ENCODE measurements at places on chromosomes 1 and 21.

DNA sequence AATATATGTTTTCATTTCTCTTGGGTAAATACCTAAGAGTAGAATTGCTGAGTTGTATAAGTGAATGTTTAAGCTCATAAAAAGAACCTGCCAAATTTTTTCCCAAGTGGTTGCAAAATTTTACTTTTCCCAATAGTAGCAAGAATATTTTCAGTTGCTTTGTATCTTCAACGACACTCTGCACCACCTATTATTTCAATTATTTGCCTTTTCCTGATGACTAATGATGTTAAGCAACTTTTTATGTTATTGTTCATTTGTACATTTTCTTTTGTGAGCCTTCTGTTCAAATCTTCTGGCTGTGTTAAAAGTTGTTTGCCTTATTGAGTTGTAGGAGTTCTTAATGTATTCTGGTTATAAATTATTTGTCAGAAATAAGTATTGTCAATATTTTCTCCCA is 299.1 kb upstream of the NRIP1 start:
- no peak for DNase-seq

GRCh38 chr1:55931081-55931940 is 648.1 kb downstream of the PLPP3 start:
- peak; percentile 25 for DNase-seq

DNA sequence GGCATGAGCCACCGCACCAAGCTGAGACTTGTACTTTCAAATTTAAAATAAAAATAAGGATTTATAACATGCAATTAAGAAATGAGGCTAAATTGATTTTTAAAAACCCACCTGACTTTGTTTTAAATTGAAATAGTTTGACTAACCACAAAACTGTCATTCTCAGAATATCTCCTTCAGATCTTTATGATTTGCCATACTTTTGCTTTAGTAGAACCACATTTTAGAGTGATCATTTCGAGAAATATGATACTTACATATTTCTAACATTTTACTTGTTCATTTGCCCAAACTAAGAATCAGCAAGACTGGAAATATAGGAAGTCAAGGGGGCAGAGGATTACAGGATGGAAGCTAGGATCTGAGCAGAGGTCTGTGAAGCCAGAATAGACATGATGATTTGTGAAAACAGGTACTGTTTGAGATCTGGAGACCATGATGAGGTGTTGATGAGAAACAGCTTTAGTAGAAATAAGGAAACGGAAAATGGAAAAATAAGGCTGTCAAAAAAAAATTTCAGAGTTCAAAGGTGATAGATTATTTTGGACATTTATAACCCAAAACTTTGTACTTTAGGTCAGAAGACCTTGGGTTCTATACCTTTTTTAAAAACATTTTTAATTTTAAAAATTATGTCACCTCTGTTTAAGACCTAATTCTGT is 44.8 kb downstream of the GIPC2 start:
- no peak for DNase-seq

- no peak for DNase-seq
Measured at GRCh38 chr21:38468989-38469388, 29.3 kb downstream of the ERG start.

- DNase-seq: peak; percentile 33
Measured at GRCh38 chr1:25642574-25643108, 26.1 kb downstream of the MAN1C1 start.

DNA sequence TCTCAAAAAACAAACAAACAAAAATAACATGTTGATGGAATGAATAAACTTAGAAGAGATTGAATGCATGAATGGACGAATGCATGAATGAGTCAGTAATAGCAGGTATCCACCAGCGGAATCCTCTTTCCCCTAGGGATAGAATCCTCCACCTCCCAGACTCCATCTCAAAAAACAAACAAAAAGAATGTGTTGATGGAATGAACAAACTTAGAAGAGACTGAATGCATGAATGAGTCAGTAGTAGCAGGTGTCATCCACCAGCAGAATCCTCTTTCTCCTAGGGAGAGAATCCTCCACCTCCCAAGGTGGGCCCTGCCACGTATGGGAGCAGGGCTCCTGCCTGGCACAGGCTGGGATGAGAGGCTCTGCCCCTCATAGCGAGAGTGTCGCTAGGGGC is 26.8 kb upstream of the RNF19B start:
- peak; percentile 19 for DNase-seq

DNA sequence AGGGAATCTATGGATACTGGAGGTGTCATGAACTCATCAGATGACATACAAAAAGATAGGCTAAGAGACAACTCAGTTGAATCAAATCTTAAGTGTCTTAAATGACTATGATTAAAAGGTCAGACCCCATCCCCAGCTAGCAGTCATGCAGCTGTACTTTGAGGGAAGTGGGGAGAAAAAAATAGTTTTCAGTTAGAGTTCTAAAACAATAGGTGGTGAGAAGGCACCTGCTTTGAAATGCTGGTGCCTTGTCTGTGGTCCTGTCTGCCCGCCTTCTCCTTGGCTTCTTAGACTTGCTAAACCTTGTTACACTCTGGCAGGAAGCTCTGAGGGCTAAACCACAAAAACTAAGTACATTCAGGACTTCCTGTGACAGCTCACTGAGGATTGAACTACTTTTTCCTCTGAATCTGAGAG is 15.3 kb downstream of the CD2 start:
- DNase-seq: peak; percentile 67

GRCh38 chr1:27099135-27099586 is 55.8 kb downstream of the SLC9A1 start:
- no peak for DNase-seq

GRCh38 chr1:28199328-28200233 is 23.1 kb upstream of the PTAFR start:
- no peak for DNase-seq

DNA sequence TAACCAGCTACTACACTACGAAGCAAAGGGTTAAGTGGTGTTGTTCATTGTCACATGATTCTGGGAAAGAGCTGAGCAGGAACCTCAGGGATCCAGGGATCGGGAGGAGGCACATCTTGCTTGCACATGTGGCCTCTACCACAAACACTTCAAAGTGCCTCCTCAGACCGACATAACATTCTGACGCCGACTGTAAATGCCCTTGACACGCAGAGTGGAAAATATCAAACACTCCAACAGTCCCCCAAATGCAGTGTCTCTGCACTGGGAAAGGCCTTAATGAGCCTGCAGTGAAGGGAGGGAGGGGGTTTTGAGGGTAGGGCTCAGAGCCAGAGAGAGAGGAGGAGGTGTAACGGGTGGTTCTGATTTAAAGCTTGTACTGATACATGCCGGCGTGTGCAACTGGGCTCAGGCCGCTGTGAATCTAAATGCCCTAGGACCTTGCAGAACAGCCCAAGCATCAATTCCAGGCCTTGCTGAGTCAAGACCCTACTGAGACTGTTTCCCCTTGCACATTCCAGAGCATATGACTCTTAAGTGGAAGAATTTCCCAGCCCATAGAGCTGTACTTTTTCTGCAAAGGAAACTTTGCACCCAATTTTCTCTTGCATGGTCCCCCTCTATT is 163.7 kb downstream of the NTMT2 start:
- peak; percentile 96 for DNase-seq

DNA sequence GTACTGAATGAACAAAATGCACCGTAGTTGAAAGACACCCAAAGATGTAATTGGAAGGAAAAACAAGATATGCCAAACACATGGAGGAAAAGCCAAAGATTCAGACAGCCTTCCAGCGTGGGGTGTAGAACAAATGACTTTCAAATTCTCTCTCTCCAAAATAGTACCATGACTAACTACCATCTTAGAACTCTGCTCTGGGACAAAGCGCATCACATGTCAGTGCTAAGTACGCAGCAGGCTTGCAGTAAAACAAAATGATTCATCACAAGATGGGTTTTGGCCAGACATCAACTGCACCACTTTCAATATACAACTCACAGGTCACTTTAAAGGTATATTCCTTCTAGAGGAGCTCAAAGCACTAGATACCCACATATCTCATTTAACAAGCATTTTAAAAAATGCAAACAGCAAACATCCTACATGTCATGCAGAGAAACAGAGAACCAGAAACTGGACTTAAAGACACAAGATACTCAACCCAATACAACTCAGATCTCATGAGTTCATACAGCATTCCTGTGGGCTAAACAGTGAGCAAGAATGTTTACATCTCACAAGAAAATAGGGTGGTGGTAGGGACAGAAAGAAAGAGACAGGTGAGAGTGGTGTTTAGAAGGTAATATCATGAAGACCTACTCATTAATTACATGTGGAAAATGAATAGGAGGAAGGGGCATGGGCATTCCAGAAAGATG is 75.7 kb downstream of the BCAR3 start:
- peak; percentile 95 for DNase-seq

DNA sequence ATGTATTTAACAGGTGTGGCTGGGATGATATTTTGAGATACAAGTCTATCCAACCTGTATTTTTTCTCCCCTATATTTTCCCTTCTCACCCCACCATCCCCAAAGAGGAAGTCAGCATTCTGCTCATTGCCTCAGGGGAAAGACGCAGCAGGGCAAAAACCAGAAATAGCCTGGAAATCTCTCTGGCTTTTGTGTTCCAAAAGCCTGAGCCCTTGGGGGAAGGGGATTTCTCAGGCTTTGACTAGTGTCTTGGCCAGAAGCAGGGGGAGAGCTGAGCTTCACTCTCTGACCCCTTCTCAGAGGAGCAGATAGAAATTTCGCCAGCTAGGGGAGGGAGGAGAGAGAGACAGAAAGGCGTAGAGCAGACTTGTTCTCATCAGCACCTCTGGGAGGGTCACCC is 244.7 kb downstream of the RRAGC start:
- no peak for DNase-seq

- DNase-seq: peak; percentile 87
Measured at GRCh38 chr1:27574871-27575831, 28.8 kb downstream of the AHDC1 start.

DNA sequence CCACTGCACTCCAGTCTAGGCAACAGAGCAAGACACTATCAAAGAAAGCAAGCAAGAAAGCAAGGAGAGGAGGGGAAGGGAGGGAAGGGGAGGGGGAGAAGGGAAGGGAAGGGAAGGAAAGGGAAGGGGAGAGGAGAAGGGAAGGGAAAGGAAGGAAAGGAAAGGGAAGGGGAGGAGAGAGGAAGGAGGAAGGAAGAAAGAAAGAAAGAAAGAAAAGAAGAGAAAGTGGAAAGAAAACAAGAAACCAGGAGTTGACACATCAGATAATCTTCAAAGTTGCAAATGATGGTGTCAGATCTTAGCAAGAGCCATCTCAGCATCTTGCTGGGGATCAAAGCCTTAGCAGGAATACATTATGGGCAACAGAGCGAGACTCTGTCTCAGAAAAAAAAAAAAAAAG is 14.9 kb upstream of the CDA start:
- DNase-seq: no peak

DNA sequence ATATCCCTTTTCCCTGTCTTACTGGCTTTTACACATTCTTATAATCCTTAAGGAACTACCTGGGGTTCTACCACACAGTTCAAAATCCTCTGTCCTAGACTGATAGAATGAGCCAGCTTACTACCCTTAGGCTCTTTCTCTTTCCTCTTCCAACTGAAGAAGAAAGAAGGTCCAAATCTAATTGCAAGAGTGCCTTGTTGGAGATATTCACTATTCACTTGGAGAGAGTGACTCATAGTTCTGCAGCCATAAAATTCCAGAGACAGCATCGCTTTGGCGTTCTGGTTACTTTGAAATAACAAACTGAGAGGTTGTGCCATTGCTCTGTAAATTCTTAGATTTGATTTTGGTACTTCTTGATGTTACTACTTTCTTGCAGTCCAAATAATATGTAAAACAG is 4.2 kb downstream of the CADM3 start:
- DNase-seq: no peak

All from astrocyte of the spinal cord (primary cell).